Epithelial cell of alveolus of lung (primary cell): ENCODE measurements at places on chromosomes 2 and 18. TPM values are rescaled to one million over a fixed set of nuclear protein-coding genes. Genes with fewer than 3 reads are reported as not detected.

The RTP5 gene
- total RNA-seq, result not detected in 2 replicates

The PXDN gene
- total RNA-seq, result 438 and 509 TPM in 2 replicates

The ANKRD29 gene
- total RNA-seq, result 0.16 and 2.3 TPM in 2 replicates

The EGR4 gene
- not detected in 2 replicates for total RNA-seq

The POTEF gene
- total RNA-seq, result not detected in 2 replicates

The NCKAP5 gene
- 1.9 and 2.2 TPM in 2 replicates for total RNA-seq
